ENCODE measurements at places on chromosomes 4 and X.

DNA sequence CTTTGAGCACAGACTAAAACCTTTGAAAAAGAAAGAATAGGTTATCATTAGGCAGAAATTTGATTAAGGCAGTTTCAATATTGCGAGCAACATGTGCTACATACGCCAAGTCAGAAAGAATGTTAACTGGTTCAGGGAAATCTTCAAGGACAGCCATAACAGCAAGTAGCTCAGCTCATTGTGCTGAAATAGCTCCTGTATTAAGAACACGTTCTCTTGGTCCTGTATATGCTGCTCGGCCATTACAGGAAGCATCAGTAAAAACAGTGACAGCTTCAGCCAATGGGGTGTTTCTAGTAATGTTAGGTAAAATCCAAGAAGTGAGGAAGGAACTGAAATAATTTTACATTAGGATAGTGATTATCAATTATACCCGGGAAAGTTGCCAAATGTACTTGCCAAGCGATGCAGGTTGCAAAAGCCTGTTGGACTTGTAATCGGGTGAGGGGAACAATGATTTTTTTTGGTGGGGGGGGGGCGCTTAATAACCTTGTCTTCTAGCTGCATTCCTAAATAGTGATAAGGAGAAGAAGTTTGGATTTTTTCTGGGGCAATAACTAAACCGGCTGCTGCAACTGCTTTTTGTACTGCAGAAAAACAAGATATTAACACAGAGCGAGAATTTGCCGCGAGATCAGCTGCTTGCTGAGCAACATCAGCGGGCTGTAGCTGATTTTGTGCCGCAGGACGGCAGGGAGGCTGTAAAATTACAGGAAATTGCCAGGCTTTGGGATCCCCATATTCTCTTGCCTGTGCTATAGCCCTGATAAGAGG, 49.4 kb upstream of the RASSF6 start:
- DNase-seq, result no peak

DNA sequence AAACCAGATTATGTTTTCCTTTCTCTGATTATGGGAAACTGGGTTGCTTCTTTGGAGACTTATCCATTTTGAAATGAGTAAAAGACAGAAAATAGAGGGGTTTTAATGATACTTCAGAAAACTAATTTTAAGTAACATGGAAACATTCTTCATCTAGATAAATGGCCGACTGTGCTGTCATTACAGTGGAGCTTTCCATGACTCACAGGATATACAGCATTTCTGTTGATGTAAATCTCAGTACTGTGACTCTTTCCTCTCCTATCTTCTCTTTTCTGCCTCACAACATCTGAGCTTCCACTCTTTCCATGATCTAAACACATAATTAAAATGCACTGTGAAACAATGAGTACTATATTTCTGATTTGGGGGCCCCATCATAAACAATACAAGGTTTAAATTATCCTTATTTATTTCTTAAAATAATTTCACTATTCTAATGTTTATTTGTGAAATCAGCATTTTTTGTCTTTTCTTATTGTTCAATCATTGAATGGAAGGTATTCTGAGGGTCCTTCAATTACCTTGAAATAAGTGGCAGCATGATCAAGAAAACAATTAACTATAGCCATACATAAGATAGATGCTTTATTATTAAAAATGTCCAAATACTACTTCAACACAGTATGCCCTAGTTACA, 19.3 kb downstream of the SEC24D start:
- DNase-seq, result no peak

DNA sequence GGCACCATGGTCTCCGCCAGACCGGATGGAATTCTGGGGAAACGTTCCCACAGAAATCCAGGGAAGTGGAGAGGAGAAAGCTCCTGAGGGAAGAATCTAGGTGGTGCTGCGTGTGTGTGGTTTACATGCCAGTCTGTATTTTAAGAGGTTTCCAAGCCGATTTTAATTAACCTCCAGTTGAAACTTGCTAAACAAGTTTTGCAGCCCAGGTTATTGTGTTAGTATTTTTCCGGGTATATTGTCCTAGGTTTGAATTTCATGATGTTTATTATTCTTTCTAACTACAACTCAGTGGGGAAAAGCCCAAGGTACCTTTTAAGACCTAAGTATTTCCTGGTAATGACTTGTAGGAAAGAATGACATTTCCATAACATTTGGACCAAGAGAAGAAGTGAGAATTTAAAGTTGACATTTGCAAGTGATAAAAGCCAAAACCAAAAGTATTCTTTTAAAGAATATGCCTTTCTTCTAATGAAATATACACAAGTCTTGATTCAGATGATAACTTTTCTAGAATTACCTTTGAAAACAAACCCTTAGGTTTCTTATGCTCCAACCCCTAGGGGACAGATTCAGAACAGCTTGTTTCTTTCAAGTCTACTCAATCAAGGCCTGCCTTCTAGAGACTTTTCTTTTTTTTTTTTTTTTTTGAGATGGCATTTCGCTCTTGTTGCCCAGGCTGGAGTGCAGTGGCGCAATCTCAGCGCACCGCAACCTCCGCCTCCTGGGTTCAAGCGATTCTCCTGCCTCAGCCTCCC, 14.6 kb downstream of the SAT1 start:
- no peak for DNase-seq

DNA sequence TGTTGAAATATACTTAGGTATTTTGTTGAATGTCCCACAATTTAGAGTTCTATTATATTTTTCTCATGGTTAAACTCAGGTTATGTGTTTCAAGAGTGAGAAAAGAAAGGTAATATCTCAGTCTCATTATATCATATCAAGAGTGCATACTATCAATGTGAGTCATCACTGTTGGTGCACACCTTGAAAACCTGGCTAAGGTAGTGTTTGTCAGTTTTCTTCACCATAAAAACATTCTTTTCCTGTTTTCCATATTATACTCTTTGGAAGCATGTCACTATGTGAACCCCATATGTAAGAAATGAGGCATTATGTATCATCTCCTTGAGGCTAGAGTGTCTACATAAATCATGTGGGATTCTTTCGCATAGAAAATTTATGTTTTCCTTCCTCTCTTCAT, 307.6 kb upstream of the CTSO start:
- no peak for DNase-seq

DNA sequence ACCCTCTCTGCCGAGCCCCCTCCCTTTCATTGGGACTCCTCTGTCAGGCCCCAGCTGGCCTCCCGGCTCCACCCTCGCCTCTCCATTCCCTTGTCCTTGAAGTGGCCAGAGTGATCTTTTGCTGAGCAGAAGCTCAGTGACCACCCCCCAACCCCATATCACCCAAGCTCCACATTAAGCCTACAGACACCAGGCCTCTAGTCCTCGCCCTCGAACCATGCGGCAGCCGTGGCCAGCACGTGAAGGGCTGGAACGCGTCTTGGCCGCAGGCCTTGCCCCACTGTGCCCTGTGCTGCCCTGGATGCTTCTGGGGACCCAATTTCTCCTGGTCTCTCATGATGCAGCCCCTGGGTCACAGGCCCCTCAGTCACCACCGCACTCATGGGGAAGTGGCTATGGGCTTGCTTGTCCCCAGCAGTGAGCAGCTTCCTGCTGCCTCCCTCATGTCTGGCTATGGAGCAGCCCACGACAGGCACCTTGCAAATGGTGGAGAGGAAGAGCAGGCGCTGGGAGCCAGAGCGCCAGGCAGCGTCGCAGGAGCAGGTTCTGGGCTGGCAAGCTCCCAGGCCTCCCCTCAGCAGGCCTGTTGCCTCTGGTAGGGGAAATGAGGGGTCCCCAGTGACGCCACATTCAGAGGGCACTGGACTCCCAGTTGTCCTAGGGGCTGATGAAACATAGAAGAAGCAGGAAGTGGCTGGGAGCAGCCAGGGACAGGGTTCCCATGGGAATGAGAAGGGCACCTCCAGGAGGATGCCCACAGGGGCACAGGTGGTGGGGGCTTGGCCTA, 757 bp upstream of the SRPK3 start:
- DNase-seq, result no peak

GRCh38 chrX:45363596-45363995, 162.9 kb upstream of the DIPK2B start:
- DNase-seq, result no peak

DNA sequence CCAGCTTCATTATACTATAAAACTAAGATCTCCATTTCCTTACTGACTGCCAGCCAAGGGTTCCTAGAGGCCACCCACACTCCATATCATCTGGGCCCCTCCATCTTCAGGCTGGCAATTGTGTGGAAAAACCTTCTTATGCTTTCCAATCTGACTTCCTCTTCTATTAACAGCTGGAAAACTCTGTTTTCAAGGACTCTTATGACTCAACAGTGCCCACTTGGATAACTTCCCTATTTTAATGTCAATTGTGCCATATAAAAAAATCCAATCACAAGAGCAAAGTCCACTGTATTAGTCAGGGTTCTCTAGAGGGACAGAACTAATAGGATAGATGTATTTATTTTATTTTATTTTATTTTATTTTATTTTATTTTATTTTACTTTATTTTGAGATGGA, 41.0 kb upstream of the CPEB2 start:
- DNase-seq, result no peak

- no peak for DNase-seq
Observed at GRCh38 chr4:15754323-15754722, 23.8 kb upstream of the CD38 start.

- DNase-seq, result no peak
Observed at GRCh38 chr4:8132947-8133705, 25.5 kb downstream of the ABLIM2 start.

- DNase-seq, result no peak
Observed at GRCh38 chr4:95594013-95594412, 45.2 kb upstream of the UNC5C start.

DNA sequence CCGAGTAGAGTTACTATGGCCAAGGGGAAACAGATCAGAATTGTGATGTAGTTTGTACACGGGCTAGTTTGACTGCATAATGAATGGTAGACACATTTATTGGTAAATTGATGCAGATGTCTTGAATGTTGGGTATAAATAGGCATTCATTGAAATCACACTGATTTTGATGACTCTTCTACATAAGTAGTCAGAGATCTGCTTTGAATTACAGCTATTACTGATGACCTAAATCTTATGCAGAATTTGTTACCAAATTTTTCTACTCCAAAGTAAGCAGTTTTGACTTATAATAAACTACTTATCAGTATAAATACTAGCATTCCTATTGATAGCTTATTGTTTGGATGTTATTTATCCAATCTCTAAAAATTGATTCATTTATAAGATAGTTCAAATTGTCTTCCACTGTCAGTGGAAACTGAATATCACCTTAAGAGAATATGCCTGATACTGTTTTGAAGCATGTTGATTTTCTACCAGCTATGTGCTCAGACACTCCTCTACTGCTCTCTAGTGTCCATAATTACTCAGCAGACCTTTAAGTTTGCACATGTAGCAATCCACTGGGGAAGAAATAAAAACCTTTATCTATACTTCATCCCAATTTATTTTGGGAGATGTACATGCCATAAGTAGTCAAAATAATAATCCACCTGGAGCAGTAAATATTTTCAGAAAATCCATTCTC, 120.3 kb downstream of the RASL11B start:
- DNase-seq, result no peak

- DNase-seq, result no peak
Observed at GRCh38 chr4:44326741-44327140, 121.9 kb downstream of the KCTD8 start.

DNA sequence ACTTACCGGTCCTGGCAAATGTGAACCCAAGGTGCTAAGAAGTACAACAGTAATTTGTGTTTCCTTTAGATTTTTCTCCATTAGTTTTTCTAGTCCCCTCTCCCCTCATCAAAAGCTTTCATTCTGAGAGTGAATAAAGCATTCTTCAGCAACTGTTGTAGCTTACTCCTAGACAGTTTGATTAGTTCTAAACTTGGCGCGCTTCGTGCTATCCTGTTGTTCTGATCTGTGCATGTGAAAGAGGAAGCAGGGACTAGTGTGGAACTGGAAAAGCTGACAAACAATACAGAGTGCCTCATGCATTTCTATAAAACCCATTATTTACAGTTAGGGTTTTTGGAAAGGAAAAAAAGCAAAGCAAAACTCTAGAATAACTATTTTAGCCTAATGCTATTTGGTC, 556.9 kb upstream of the SLIT2 start:
- no peak for DNase-seq

- no peak for DNase-seq
Observed at GRCh38 chr4:105923497-105924238, 28.4 kb downstream of the NPNT start.
